ENCODE measurements at places on chromosomes 11 and 22.

DNA sequence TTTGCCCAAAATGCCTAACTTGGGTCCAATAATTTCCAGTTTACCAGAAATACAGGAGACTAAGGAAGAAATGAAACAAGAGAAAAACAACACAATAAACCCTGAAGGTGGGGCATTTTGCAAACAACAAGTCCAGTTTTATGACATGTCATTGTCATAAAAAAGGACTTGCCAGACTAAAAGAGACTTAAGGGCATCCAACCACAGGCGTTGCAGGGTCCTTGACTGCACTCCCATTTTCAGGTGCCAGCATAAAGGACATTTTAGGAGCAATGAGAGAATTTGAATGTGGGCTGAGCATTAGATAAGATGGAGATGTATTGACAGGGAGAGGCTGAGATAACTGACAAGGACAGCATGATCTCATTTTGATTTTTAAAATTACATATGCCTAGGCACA is 28.1 kb upstream of the DAGLA start:
- no peak for DNase-seq

DNA sequence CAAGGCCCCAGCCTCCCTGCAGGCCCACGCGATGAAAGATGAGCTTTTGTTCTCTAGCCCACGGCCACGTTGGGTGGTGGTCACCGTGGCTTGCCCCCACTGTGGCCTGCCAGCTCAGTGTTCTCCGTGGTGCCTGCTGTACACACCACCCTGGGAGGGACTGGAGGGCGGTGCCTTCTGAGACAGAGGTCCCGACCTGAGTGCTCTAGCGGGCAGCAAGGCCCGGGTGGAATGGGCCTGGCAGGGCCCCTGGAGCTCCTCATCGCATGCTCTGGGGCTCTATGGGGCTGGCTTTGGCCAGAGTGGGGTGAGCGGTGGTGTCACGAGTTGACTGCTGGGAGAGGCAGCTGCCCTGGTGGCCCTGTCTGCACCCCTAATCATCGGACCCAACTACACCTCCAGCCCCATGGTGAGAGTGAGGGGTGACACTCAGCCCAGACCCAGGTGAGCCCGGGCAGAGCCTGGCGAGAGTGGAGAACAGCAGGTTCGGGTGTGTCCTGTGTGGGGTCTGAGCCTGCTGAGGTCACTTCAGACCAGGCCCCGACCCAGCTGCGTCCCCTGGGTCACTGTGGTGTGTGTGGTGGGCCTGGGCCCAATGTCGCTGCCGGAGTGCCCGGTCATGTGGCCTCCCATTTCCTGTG is 541.9 kb downstream of the TBC1D22A start:
- DNase-seq: no peak

DNA sequence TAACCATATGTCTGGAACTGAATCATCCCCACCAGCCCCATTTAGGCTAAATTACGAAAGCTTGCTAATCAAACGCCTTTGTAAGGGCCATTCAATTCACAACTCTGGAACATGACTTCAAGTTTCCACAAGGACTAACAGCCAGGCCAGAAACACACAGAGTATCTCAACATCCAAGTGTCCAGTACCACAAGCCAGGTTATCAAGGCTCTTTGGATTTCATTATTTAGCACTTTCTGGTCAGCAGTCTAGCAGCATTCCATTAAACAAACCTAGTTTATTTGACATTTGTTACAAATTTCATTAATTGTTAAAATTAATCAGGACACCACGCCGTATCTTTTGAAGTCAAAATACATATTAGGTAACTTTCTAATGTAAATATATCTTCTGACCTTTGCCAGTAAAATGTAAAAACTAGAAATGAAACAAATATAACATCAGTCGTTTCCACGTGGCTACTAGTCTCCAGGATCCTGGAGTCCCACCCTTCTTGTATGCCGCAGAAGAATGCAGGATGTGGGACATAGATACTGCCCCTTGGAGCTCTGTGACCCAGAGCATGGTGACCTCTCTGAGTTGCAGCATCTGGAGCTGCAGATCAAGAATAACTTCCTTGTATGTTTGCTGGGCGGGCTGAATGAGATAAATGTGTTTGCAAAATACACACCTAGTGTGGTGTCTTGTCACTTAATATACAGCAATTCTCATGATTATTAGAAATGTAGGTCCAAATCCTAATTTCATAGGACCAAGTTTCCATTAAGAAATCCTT is 64.7 kb downstream of the MPPED2 start:
- no peak for DNase-seq

DNA sequence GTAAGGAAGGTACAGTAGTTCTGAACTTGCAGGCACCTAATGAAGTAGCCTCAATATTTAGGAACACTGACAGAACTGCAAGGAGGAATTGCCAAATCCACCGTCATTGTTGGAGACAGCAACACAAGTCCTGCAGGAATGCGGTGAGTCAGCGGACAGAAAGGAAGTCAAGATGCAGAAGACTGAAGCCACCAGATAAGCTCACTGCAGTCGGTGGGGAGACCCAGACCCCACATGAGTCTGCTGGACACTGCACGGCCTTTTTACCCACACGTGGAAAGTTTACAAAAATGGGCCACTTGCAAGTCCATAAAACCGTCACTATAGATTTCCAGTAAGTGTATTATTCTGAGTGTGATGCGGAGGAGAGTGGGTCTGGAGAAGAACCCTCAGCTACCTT is 1471.6 kb downstream of the TBC1D22A start:
- DNase-seq: no peak

GRCh38 chr11:33027846-33028536 is 11.4 kb upstream of the TCP11L1 start:
- no peak for DNase-seq

- no peak for DNase-seq
These were observed 41.8 kb upstream of the CLMP start for GRCh38 chr11:123236879-123237278.

GRCh38 chr11:11640996-11641395 is 19.2 kb upstream of the GALNT18 start:
- no peak for DNase-seq

- DNase-seq: no peak
These were observed 1394.0 kb downstream of the BRD1 start for GRCh38 chr22:48433647-48434046.

DNA sequence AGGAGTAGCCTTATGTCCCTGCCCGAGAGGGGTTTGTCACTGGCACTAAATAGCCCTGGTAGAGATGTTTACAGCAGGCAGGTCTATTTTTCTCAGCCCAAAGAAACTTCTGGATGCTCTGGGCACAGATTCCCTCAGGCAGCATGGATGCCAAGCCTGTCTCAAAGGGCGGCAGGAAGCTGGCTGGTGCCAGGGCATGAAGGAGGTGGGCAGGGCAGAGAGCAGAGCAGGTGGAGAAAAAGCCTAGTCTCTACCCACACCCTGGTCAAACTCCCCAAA is 4.1 kb upstream of the GAS2L1 start:
- no peak for DNase-seq

GRCh38 chr22:49855251-49855911 is 1.7 kb downstream of the ZBED4 start:
- peak; percentile 25 for DNase-seq

- DNase-seq: no peak
These were observed 522.3 kb downstream of the BRD1 start for GRCh38 chr22:49305214-49305965.

DNA sequence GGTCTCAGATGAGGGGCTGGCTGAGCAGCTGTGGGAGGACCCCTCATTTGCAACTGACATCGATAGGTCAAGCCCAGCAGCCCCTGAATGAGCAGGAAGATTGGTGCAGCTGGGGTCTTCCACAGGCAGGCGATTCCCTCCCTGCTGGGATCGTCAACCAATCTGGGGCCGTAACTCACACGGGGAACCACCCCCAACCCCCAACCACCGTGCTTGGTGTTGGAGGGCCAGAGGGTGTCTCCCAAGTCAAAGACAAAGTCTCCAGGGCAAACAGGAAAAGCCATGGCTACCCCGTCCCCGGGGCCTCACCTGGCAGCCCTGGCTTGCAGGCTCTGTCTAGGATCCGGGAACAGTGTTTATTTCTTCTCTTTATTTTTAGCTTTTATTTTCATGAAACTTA is 26.9 kb upstream of the SCUBE1 start:
- DNase-seq: no peak

- DNase-seq: no peak
These were observed 103.3 kb upstream of the NNMT start for GRCh38 chr11:114192841-114193389.

DNA sequence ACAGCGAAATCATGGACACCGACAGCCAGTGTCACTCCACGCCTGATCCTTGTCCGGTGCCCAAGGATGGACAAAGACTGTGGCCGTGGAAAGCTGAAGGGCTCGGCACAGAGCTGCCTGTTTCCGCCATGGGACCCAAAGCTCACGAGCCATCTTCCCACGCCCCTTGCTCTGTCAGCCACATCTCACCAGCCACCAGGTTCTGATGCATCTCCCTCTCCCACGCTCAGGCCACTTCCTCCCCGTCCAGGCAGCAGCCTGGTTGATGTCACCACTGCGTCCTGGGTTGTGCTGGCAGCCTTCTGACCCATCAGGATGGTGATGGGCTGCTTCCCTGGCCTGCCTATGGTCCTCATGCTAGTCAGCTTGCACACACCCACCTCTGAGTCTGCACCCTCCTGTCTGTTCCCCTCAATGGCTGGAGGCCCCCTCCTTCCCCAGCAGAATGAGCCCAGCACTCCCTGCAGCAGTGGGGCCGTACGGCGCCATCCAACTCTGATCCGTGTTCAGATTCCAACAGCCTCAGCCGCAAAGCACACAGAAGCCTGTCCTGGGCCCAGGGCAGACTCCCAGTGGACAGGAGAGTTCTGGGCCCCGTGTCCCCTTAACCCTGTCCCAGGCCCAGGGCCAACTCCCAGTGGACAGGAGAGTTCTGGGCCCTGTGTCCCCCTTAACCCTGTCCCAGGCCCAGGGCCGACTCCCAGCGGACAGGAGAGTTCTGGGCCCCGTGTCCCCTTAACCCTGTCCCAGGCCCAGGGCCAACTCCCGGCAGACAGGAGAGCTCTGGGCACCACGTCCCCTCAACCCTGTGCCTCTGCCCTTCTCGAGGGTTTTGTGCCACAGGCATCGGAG is 259.5 kb downstream of the BRD1 start:
- DNase-seq: no peak

DNA sequence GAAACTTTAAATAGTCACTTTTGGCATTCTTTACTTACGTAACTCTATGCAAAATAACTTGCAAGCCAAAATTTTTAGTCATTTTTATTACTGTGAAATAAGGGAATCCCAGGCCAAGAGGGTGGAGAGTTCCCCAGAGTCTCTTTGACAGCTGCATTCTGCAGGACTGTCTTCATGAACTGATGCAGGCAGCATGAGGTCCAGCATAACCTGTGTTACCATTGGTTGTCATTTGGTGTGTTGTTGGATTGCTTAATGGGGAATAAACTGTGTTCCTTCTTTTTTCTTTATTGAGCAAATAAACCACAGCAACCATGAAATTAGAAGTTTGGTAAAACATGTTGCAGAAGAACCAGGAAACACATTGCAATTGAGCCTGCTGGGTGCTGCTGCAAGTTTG is 24.6 kb downstream of the MMP27 start:
- DNase-seq: no peak

DNA sequence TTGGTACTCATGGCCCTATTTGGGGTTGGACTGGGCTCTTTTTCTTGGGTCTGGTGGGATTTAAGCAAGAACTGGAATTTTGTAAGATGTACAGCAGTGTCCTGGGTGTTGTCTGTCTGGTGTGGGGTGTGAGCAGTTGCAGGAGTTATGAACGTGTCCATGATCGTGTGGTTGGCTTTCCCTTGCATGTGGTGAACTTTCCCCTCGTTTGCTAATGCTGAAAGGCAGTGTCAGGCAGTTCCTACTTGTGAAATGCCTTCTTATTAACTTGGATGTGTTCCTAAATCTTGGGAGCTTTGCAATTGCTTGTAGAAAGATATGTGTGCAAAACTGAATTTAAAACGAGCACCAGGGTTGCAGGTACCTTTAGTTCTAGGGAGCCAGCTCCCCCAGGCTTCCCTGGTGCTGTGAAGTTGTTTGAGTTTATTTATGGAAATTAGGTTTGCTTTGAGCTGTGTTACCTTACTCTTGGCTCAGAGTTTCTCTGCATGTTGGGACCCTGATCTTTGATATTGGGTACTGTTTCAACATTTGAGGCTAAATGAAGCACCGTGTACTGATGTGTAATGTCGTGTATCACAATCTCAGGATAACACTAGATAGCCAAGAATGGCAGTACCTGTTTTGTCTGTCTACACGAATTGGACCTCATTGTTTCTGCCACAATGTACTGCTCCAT is 35.8 kb upstream of the HSD17B12 start:
- DNase-seq: peak; percentile 34

DNA sequence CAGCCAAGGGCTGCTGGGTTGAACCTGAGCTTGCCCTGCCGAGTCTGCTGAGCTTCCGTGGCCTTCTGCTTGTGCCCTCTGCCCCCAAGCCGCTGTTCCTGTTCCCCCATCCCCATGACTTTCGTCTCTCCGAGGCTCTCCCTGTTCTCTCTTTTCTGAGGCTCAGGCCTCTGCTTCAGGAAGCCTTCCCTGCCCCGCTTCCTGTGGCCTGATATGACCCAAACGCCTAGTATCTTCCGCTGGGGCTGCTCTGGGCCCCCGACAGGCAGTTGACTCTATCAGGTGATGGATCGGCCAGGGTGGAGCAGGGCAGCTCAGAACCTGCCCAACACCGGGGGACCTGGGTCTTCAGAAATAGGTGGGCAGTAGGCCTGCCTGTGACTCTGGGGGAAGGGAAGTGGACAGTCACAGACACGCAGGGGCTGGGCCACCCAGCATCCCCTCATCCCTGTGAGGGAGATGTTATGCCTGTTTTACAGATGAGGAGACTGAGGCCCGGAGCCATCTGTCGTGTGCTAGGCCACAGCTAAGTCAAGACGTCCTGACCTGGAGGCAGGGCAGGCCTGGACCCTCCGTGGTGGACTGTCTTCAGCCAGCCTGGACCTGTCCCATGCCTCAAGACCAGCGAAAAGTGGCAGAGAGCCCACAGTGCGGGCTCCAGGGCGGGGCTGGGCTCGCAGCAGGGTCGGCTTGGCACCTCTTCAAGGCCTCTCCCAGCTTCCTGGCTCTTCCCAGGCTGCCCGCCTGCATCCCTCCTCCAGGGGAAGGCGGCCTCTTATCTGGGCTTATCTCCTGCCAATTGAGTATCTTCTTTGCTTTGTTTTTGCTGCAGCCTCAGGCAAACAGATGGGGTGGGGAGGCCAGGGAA is 16.2 kb downstream of the BAD start:
- DNase-seq: peak; percentile 40
